Fibroblast of gingiva (primary cell): ENCODE measurements at places on chromosomes 7 and 10.

- DNase-seq: no peak
Measured at GRCh38 chr10:58885686-58886345, 290.6 kb upstream of the PHYHIPL start.

- no peak for DNase-seq
Measured at GRCh38 chr10:110444004-110444337, 53.7 kb upstream of the DUSP5 start.

DNA sequence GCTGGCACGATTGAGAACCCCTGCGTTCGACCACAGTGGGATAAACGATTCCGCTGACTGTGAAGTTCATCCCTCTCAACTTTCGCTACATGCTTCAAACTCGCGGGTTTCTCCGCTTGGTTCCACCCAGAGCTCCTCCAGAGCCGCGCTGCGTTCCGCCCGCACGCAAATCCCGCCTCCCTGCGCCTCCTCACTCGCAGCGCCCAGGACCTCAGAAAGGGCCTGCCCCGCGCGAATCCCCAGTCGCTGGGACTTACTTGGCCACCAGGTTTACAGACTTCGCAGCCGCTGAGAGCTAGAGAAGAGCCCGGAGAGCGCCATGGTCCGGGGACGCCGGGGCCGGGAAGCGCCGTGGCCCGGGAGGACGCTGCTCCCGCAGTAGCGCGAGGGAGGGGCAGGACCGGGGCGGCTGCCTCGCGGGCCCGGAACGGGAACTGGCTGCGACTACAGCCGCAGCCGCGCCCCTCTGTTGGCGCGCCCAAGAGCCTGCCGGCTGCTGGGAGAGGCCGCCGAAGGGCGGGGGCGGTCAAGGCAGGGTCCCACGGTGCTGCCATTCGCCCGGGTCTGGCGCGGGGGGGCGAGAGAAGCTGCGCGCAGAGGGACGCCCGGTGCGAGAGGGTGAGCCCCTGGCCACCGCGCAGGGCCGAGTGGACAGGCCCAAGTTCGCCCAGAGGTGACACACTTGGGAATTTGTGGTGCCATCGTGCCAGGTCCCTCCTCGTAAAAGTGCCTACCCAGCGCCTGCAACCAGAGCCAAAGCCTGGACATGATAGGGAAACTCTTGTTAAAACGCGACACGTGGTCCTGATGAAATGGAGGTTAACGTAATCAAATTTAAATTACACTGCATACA, at the start of gene NOD1:
Gene NOD1, minus strand, starts transcription at position 436 of the 853 bp plus-strand sequence. CDS start 21,863 bp downstream, outside the sequence.
- peak; percentile 73 for DNase-seq

DNA sequence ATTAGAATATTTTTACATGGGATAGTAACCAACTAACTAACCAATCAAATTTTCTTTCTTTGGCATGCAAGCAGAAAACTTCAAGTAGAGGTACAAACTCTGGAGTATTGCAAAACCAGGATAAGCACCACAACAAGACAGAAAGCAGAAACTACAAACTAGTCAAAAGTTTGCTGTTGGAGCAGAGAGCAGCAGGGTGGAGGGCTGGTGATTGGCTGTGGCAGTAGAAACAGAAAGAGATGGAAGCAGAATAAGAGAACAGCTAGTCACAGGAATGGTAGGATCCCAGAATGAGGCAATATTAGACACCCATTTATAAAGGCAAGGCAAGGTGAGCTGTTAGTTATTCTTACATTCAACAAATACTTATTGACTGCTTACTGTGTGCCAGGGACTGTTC, 6.8 kb upstream of the MACC1 start:
- DNase-seq: no peak

- peak; percentile 42 for DNase-seq
Measured at GRCh38 chr7:66379542-66380160, 174.5 kb downstream of the TPST1 start.

- peak; percentile 80 for DNase-seq
Measured at GRCh38 chr7:901388-902154, 25.2 kb downstream of the GET4 start.

- no peak for DNase-seq
Measured at GRCh38 chr7:155337946-155338631, 40.4 kb downstream of the INSIG1 start.

- no peak for DNase-seq
Measured at GRCh38 chr10:36692759-36693158, 432.6 kb upstream of the ANKRD30A start.

GRCh38 chr7:130274296-130274695, 7.6 kb downstream of the CPA2 start:
- DNase-seq: no peak

DNA sequence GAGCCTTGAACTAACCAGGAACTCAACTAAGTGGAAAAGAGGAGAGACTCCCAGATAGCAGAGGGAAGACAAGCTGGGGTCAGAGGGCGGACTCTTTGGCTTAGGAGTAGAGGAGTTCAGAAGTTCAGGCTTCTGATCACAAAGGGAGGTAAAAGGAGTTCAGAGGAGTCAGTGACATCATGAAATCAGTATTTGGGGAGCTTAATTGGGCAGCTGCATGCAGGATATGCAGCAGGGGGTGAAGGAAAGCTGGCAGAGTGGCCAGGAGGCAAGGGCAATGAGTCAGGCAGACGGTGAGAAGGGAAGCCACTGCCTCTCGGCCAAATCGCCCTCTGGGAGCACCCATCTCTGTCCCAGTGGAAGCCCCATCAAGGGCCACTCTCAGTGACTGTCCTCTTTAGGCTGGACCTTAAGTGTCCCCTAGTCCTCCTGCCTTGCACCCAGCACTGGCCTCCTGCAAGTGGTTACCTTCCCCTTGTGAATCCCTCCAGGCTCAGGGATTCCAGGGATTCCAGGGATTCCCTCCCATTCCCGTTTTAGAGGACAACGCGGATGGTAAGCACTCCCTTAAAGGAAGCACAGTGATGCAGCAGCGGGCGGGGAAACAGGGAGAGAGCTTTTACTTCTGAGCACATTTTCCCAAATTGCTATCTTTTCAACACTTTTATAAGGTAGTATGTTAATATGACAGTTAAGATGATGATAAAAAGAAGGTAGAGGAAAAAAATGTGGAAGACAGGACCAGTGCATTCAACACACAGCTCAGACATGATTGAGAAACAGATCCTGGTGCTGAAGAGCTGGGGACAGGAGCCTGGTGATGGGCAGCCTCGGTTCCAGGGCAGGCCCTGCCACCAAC, 72.6 kb downstream of the KCNMA1 start:
- DNase-seq: peak; percentile 58

DNA sequence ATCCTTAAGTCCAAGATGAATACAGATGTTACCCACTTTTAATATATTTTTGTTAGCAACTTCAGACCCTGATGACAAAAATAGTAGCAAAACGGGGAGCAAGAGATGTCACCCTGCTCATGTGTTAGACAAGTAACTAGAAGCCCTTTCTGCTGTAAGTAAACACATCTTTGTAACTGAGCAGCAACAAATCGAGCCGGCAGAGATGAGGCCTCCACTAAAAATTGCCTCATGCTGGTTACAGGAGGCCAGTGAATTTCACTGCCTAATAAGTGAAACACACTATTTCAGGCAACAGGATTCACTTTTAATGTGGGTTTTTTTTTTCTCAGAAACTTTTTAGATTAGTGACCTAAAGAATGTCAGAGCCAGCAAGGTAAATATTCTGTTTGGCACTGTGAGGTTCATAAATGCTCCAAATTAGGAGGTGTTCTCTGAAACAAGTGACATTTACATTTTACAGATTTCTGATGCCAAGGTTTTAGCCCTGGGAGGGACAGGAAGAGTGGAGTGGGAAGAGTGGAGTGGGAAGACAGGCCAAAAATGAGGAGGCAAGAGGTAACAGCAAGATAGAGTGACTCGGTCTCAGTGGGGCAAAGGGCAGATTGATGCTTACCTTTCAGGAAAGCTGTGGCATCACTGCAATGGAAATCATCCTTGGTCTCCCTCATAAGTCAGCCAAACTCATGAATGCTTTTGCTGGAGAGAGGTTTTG, 53.6 kb upstream of the LRRC17 start:
- DNase-seq: peak; percentile 28

- DNase-seq: no peak
Measured at GRCh38 chr10:48361176-48361575, 54.7 kb downstream of the MAPK8 start.
